ENCODE measurements at places on chromosomes 2 and 18. TPM values are rescaled to one million over a fixed set of nuclear protein-coding genes. Genes with fewer than 3 reads are reported as not detected.

The ABCG5 gene
- total RNA-seq, result 0.10 TPM

The SRD5A2 gene
- total RNA-seq, result not detected

The CWC22 gene
- total RNA-seq, result 21.8 TPM

The SERPINB10 gene
- total RNA-seq, result not detected

The TTL gene
- 58.6 TPM for total RNA-seq

The NDC80 gene
- 34.3 TPM for total RNA-seq

DNA sequence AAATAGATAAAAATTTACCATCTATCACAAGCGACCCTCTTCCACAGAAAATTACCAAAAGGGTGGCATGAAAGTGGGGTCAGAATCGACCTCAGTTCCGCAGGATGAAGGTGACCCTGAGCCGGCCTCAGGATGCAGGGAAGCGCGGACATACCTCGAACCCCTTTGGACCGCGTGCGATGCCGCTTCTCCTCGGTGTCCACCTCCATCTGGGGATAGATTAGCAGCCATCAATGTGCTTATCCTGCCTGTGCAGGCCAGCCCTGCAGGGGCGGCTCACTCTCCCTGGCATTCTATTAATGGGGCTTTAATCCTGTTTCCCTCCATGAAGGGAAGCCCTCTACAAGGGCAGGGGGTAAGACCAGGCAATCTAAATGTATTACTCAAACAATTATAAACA, 235.3 kb upstream of the PXDN start:
- no peak overlapping the region for H3K4me3 ChIP-seq
- peaks cover 19% of the 10 kb centered on the region for H3K4me1 ChIP-seq
- H3K27ac ChIP-seq, result no peak overlapping the region
- no peaks in the 10 kb centered on the region for H3K36me3 ChIP-seq

DNA sequence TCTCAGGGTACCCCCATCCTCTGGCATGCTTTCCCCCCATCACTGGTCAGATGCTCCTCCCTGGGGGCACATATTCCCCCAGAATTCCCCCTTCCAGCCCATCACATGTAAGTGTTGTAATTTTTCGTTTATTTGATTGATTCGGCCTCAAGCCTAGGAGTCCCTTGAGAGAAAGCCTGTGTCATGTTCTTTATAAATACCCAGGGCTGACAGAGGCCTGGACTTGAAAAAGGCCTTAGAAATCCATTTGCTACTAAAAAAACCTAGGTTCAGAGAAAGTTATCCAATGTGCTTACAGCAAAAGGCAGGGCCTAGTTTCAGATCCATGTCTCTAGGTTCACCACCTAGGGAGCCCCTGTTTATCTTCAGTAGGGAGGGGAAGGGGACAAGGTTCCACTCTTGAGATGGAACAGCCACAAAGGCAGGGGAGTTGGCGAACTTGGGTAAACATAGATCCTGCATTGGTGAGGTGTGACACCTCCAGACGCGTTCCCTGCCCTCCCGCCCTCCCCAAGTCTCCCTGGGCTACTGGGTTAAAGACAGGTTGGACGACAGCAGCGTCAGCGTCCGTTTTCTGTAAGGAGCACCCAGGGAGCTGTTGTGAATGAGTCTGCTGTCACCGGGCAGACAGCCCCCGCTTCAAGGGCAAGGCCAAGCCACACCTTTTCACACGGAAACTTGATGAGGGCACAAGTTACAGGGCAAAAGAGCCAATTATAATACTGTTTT, 147.8 kb downstream of the EN1 start:
- H3K27me3 ChIP-seq, result peaks cover 9% of the 10 kb centered on the region
- H3K4me3 ChIP-seq, result no peak overlapping the region
- DNase-seq, result no peak
- no peak overlapping the region for H3K27ac ChIP-seq
- peaks cover 5% of the 10 kb centered on the region for H3K4me1 ChIP-seq

- peaks cover 24% of the 10 kb centered on the region for H3K4me1 ChIP-seq
- peak; percentile 87 for DNase-seq
These were observed 266.5 kb downstream of the TCF4 start for GRCh38 chr18:55321265-55322177.

- H3K4me1 ChIP-seq, result no peaks in the 10 kb centered on the region
- H3K27ac ChIP-seq, result no peak overlapping the region
These were observed 211.0 kb downstream of the MBD2 start for GRCh38 chr18:54013452-54013851.

DNA sequence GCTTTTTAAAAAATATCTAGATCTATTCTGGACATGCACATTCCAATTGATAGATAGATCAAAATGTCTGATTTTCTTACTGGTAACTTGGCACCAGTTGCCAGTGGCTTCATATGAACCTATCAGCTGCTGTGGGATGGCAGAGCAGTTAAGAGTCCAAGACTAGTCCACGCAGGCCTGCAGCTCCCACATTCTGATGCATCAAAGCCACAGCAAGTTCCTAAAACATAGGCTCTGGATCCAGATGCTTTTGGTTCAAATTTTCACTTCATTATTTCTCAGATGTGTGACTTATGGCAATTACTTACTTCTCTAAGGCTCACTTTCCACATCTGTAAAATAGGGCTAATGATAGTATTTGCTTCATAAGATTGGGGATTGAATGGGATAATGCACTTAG, 48.0 kb upstream of the CYP1B1 start:
- no peaks in the 10 kb centered on the region for H3K27me3 ChIP-seq
- no peak for DNase-seq
- H3K27ac ChIP-seq, result no peak overlapping the region
- H3K36me3 ChIP-seq, result peaks cover 24% of the 10 kb centered on the region

GRCh38 chr2:30759481-30759880, 47.8 kb downstream of the CAPN13 start:
- H3K27me3 ChIP-seq, result peaks cover 44% of the 10 kb centered on the region
- H3K4me3 ChIP-seq, result no peak overlapping the region
- H3K36me3 ChIP-seq, result no peaks in the 10 kb centered on the region

- H3K36me3 ChIP-seq, result peaks cover 39% of the 10 kb centered on the region
- no peak overlapping the region for H3K4me3 ChIP-seq
- H3K27me3 ChIP-seq, result no peaks in the 10 kb centered on the region
These were observed 25.7 kb downstream of the TUBB6 start for GRCh38 chr18:12333506-12334290.

DNA sequence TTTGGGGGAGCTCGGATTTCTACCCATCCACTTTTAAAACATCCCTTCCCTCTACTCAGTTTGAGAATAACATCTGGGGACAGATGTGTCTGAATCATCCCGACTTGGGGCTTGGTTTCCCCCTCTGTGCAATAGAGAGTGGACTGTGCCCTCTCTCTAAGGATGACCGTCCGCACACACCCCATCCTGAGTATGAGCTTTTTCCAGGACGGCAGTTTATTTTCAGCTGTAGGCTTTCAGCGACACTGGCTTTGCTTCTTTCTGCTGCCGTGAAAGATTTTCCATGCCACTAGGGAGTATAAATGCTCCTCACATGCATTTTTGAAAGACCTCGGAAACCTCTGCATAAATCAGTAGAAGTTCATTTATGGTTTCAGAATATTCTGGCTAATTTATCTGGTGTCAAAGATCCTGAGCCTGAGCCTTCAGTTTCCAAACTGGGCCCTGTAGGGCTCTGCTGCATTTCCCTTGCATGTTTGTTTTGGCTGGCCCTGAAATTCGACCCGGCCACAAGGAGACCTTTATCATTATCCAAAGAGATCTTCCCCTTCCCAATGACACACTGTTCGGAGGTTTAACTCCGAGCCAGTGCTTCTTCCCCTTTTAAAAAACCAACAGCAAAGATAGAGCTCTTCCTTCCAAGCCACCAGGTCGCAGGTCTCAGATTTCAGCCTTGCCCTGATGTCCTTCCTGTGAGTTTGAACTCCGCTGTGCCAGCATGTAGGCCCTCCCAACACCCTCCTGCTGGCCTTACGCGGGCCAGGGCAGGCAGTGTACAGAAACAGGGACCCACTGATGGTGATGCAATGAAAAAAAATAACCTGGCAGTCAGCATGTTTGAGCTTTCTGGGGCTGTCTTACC, 53.3 kb downstream of the FECH start:
- no peak for DNase-seq
- peak overlapping the region; percentile 62 for H3K27ac ChIP-seq
- no peaks in the 10 kb centered on the region for H3K36me3 ChIP-seq
- peaks cover 29% of the 10 kb centered on the region for H3K4me1 ChIP-seq
- peak overlapping the region; percentile 38 for H3K4me3 ChIP-seq

GRCh38 chr18:703213-703967, 9.0 kb downstream of the ENOSF1 start:
- peaks cover 21% of the 10 kb centered on the region for H3K4me1 ChIP-seq
- H3K36me3 ChIP-seq, result peaks cover 31% of the 10 kb centered on the region
- peak overlapping the region; percentile 18 for H3K27ac ChIP-seq
- H3K27me3 ChIP-seq, result no peaks in the 10 kb centered on the region
- DNase-seq, result peak; percentile 43

GRCh38 chr2:68925295-68925896, 27.3 kb downstream of the GKN2 start:
- no peak for DNase-seq
- H3K36me3 ChIP-seq, result no peaks in the 10 kb centered on the region
- no peaks in the 10 kb centered on the region for H3K4me1 ChIP-seq

- no peak overlapping the region for H3K27ac ChIP-seq
These were observed 65.4 kb downstream of the TRIP12 start for GRCh38 chr2:229856413-229856812.

DNA sequence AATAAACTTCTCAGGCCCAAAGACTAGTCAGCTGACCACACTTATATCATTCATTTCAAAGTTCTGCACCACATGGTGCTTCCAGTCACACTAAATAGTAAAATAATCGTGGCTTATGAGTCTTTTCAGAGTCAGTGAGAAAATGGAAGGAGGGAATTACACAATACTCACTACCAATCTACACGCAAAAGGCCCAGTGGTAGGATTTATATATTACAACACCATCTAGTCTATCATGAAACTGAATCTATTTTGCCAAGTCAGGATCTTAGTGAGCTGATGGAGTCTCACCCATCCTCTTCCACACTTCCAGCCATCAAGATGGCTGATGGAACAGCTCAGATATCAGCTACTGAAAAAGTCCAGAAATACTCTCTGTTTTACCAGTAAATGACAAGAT, 21.9 kb downstream of the INO80D start:
- H3K36me3 ChIP-seq, result peaks cover 26% of the 10 kb centered on the region
- no peak for DNase-seq
- no peaks in the 10 kb centered on the region for H3K27me3 ChIP-seq
- H3K4me1 ChIP-seq, result no peaks in the 10 kb centered on the region
- no peak overlapping the region for H3K27ac ChIP-seq
- no peak overlapping the region for H3K4me3 ChIP-seq

DNA sequence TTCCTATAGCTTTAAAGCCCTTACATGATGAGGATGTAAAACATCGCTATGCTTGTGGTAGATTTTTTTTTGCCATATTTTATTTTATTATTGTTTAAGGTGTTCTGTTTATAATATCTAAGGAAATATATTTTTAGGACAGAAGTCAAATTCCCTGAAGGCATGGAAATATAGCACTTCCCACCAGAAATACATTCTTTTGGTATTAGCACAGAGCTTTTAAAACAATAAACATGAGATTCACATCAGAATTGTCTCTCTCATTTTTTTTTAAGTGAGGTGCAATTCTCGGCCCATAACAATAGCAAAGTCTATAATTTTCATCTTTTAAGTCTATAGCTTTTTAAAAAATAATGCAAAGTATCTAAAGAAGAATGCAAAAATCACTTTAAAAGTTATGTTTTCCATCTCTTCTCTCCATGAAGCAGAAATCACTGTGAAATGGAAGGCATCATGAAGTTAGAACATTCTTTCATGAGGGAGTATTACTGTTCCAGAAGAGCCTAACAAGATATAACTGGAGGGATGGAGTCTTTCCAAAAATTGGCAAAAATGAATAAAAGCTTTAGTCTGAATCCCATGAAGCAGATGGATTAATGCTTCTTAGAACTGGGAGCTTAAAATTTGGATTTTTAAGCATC, 283.6 kb upstream of the TRIB2 start:
- no peak for DNase-seq
- peaks cover 11% of the 10 kb centered on the region for H3K4me1 ChIP-seq
- H3K36me3 ChIP-seq, result no peaks in the 10 kb centered on the region
- no peak overlapping the region for H3K4me3 ChIP-seq
